Stimulated activated CD4-positive, alpha-beta T cell treated with anti-CD3 and anti-CD28 coated beads, TNF-alpha, amount 100 ng/mL, for 48 hours (primary cell): ENCODE measurements at places on chromosomes 1 and 21.

DNA sequence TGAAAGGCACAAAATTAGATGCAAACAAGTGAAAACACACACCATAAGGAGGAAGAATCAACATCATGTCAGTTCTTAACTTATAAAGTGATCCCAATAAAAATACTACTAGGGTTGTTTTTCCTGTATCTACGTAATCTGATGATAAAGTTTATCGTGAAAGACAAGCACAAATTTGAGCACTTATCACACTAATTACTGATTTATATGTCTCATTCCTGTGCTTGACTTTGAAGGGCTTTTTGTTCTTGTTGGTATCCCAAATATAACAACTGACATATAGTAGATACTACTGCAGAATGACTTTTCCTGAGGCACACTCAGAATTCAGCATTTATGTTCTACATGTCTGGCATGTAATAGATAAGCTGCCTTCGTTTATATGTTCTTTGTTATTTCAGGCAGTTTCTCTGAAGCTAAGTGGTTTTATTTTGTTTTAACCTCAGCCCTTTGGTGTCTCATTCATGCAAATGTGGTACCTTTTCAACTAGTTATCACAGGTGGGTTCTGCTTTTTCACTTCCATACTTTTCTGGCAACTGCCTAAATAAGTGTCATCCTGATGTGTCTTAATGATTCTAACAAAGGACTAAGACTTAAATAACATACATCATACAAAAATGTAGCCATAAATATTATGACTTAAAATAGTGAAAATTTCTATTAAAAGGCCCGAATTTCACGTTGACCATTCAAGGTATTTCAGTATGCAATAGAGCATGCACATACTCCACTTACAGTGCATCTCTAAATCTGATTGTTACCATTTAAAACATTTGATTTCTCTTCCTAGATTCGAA lies 73.2 kb downstream of the LRRC8C start:
- no peak for DNase-seq

DNA sequence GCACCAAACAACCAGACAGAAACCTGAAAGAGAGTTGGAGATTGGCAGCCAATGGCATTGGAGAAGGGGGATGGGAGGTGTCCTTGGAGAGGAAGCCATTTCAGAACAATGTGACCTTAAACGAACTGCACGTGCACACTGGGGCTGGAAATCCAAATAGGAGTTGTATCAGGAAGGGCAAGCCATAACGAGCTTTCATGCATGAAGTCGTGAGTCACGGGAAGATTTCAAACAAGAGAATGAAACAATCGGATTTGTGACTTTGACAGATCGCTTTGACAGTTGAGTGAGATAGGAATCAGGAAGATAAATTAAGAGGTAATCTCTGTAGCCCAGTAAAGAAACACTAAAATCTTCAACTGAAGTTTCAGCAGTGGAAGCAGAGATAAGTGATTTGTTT lies 445.8 kb upstream of the ZP4 start:
- DNase-seq = no peak

DNA sequence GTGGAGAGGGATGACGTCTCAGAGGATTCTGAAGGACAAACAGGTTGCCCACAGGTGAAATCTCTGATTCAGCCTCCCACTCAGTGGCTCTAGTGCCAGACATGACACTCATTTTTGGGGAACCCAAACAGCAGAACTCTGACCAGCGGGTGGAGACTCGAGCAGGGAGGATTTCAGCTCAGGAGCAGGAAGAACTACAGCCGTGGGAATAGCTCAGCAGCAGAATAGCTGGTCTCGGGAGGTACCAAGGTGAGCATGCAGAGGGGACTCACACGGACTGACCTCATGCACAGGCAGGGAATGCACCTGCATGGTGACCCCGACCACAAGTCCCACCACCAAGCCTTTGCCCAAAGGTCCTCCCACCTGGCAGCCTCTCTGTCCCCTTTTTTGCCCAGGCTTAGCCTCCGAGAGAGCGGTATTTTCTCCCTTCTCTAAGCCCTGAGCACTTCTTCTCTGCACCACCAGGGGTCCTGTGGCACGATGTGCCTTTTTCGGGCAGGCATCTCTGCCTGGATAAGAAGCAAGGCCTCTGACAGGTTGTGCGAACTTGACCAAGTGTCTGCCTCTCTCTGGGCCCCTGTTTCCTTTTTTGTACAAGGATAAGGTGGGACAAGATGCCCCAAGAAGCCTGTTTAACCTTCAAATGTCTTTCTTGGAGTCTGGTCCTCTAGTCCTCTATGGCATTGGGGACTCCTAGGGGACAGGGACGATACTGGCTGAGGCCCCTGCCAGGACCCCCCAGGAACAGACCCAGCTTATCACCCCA lies 8.8 kb upstream of the FGR start:
- DNase-seq = no peak

GRCh38 chr21:39855595-39855994 lies 11.6 kb upstream of the PCP4 start:
- DNase-seq = no peak

GRCh38 chr1:2908561-2908960 lies 107.1 kb upstream of the TTC34 start:
- DNase-seq = no peak
